ENCODE measurements at places on chromosomes 7 and 10. TPM values are rescaled to one million over a fixed set of nuclear protein-coding genes. Genes with fewer than 3 reads are reported as not detected.

VWDE gene
- total RNA-seq = 1.5 TPM

LEP gene
- not detected for total RNA-seq

PLXDC2 gene
- total RNA-seq = 4.6 TPM

SFRP4 gene
- not detected for total RNA-seq

ECHS1 gene
- 94.4 TPM for total RNA-seq

HOXA6 gene
- total RNA-seq = 5.7 TPM

CAV2 gene
- total RNA-seq = 17.1 TPM

ZNF365 gene
- 3.3 TPM for total RNA-seq

MLXIPL gene
- 0.05 TPM for total RNA-seq

SPDYE9 gene
- total RNA-seq = not detected

RBM20 gene
- 0.64 TPM for total RNA-seq

PIP gene
- total RNA-seq = not detected

PGAM2 gene
- total RNA-seq = 3.0 TPM

TUBB8 gene
- not detected for total RNA-seq

HECW1 gene
- total RNA-seq = 2.5 TPM

RBP4 gene
- 1.0 TPM for total RNA-seq

IL2RA gene
- not detected for total RNA-seq

OIT3 gene
- not detected for total RNA-seq

VIM gene
- 2,864 TPM for total RNA-seq

PRF1 gene
- total RNA-seq = not detected

TMEM196 gene
- total RNA-seq = not detected

PLA2G12B gene
- not detected for total RNA-seq

LIPF gene
- not detected for total RNA-seq

NKX2-3 gene
- total RNA-seq = not detected

ADCYAP1R1 gene
- not detected for total RNA-seq

HUS1 gene
- 39.5 TPM for total RNA-seq

ELFN1 gene
- total RNA-seq = 0.24 TPM

NOM1 gene
- total RNA-seq = 41.2 TPM

CD36 gene
- not detected for total RNA-seq

DOCK1 gene
- total RNA-seq = 40.7 TPM

FAM25C gene
- total RNA-seq = 2.2 TPM

ERVW-1 gene
- not detected for total RNA-seq

WDFY4 gene
- total RNA-seq = not detected

CLRN3 gene
- not detected for total RNA-seq

C10orf67 gene
- total RNA-seq = not detected

ADRB1 gene
- total RNA-seq = 1.1 TPM

DPP6 gene
- not detected for total RNA-seq

ATOH7 gene
- 0.23 TPM for total RNA-seq

ACHE gene
- not detected for total RNA-seq

ANXA11 gene
- 160 TPM for total RNA-seq

P4HA1 gene
- total RNA-seq = 40.2 TPM

WIPF3 gene
- total RNA-seq = not detected

LIPK gene
- not detected for total RNA-seq

PUS7 gene
- 33.1 TPM for total RNA-seq

VSTM4 gene
- not detected for total RNA-seq

PDE6C gene
- total RNA-seq = not detected

PAPOLB gene
- total RNA-seq = not detected

OR13A1 gene
- total RNA-seq = not detected
